ENCODE measurements at places on chromosomes 6 and 20.

DNA sequence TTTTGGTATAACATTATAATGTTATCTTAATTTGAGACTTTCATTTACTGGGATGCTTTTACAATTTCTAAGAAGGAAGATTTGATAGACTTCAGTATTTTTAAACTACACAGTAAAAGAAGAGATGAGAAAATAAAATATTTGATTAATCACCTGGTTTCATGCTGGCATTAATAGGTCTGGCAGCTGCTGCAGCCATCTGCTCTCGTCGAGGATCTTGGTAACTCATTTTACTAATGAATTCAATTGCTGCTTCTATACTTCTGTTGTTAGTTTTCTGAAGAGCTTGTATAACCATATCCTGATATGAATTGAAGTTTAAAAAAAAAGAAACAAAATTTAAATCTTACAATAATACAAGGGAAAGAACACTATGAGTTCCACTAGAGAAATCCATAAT lies 23.0 kb downstream of the LATS1 start:
- DNase-seq, result no peak

DNA sequence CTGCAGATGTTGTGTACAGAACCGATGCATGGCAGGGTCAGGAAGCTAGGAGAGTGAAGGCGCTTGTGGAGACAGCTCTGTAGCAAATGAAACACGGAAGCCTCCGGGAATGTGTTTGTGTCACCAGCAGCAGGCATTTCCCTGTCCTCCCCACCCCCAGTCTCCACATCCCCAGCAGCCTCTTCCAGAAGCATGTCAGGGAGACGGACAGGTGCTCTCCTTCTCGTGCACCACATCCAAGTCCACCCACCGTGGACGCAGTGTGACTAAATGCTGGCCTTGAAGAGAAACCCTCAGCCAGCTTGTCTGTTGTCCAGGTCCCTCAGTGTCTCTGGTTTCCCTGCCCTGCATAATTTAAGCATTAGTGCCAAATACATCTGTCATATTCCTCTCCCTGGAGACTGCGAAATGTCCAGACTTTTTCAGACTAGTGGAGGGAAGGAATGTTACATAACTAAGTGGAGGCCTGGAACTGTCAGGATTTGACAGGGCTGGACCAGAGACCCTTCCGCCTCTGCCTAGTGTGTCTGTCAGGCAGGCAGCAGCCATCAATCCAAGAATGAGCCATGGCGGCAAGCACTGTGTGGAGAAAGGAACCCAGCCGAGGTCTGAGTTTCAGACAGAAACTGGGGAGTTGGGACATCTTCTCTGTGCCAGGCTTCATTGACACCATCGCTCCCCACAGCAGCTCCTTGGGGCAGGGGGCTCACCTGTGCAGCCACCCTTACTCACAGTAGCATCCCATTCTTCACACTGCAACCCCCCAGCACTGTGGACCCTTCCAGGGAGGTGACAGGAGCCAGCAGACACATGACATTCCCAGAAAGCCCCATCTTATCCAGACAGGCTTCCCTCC lies 26.6 kb upstream of the PI16 start:
- DNase-seq, result no peak

- DNase-seq, result no peak
Observed at GRCh38 chr6:109087661-109088264, 6.9 kb downstream of the SESN1 start.

DNA sequence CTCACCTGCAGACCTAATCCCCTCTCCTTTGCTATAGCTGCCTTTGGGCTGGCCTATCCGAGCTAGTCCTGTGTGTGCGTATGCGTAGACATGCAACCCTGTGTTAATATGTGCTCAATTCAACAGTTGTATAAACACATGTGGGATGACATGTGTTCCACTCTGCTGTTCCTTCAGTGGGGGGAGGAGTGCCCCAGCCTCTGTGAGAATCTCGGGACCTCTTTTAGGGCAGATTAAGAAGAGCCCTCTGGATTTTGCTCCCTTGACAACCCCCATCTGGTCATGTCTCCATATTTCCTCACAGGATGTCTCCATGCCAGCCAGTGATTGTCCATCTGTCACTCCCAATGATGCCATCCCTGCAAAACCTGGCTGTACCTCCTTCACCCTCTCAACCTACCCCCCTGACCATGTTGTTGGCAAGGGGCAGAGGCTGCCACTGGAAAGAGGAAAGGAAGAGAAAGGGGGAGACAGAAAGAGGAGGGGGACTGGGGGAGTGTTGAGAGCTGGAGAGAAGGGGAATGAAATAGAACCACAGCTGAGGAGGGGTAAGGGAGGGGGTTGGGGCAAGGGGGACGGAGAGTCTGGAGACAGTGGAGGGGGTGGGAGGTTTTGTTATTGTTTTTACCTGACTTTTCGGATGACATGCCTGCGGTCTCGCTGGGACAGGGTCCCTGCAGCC lies 417 bp downstream of the PRRT1 start:
- no peak for DNase-seq

- DNase-seq, result peak; percentile 11
Observed at GRCh38 chr6:147222160-147222838, 18.1 kb downstream of the STXBP5 start.

DNA sequence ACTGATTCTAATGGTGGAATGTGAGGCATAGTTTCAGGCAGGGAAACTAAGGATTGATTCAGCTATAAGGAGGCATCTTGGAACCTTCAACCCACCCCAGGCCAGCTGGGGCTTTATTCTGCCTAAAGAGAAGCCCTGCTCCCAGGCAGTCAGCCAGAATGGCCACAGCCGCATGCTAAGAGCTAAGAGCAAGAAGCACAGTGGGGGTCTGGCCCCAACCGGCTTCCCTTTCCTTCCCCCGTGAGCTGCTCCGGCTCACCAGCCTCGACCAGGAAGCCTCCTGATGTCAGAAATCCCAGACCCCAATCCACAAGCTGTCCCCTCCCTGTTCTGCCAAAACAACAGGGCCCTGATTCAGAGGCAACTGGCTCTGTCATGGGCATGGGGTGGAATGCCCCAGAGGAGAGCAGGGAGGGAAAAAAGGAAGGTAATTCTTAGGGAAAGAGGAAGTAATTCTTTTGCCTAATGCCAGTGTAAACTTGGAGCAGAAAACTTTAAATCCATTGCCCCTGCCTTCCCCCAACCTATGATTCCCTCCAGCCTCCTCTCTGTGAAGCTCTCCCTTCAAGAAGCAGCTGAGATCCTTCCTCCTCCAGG lies 6.9 kb downstream of the GRM4 start:
- peak; percentile 48 for DNase-seq

GRCh38 chr6:158938811-158939254 lies 61.2 kb downstream of the RSPH3 start:
- DNase-seq, result peak; percentile 40

DNA sequence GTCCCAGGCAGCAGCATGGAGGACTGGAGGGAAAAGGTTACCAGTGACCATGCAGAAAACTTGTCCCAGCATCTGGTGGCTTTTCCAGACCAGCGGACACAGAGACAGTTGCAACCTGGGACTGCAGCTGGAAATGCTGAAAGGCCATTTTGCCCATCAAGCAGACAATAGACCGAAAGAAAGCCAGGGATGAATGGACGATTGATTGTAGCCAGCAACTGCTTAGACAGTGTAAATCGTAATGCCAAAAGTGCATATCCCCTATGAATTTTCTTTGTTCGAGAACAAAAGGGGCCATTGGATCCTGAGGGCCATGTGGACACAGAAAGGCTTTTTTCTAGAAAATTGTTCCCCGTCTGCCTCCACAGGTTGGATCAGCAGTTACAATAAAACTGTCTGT lies 115.7 kb downstream of the MBOAT1 start:
- no peak for DNase-seq

GRCh38 chr6:74867291-74867690 lies 338.6 kb downstream of the COL12A1 start:
- no peak for DNase-seq

GRCh38 chr6:26222571-26222970 lies 135.3 kb downstream of the HFE start:
- no peak for DNase-seq

DNA sequence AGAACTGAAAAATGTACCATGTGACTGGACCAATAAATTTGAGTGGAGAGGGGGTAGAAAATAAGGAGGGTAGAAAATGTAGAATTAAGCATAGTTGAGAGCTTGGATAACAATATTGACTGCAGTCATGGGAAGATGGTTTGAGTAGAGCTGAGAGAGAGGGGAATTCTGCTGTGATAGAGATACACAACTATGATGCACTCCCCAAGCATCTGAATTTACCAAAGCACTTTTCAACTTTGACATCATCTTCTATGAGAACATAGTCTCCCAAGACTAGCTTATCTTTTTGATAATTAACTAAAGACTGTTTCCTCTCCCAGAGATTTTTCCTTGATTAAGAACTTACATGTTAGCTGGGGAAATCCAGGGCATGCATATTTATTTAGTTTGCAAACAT lies 103.1 kb downstream of the TNFRSF21 start:
- no peak for DNase-seq

DNA sequence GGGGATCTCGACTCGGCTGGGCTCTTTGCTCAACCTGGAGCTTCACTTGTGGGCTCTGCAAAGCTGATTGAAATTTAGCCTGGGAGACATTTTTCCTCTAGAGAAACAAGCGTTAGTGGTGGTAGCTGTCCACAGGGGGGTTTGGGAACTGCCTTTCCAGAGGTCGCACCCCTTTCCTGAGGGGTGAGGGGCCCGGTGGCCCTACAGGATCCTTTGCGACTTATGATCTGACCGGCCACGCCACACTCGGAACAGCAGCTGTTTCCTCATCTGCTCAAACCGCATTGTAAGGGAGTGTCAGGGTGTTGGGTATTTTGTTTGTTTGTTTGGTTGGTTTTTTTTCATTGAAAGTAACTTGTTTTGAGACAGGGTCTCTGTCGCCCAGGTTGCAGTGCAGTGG lies 21.0 kb downstream of the PNLDC1 start:
- no peak for DNase-seq

DNA sequence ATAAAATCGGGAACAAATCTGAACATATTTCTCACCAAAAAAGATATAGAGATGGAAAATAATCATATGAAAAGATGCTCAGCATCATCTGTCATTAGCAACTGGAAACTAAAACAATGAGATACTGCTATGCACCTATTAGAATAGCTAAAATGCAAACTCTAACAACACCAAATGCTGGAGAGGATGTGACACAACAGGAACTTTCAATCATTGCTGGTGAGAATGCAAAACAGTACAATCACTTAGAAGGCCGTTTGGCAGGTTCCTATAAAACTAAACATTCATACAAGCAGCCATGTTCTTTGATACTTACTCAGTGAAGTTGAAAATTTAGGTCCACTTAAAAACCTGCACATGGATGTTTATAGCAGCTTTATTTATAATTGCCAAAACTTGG lies 67.0 kb downstream of the FAM50B start:
- no peak for DNase-seq

Data from suppressor macrophage (primary cell).